GM18507 (cell line): ENCODE measurements at places on chromosomes 5 and 9.

- DNase-seq = no peak
These were observed 4.1 kb upstream of the IARS1 start for GRCh38 chr9:92297611-92298010.

DNA sequence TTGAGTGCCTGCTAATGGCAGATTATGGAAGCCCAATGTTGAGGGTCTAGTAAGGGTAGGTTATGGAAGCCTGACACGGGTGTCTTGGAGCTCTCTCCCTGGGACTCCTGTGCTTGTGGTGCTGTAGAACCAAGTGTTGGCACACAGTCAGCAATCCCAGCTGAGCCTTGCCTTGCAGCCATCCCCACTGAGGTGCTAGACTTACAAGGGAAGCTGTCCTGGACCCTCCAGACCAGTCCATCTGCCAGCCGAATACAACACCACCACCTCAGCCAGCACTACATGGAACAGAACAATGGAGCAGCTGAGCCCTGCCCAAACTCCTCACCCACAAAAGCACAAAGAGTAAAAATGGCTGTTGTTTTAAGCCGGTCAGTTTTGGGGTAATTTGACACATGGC is 90.5 kb upstream of the DNAH5 start:
- no peak for DNase-seq

GRCh38 chr9:87125819-87126218 is 178.5 kb upstream of the GAS1 start:
- no peak for DNase-seq

DNA sequence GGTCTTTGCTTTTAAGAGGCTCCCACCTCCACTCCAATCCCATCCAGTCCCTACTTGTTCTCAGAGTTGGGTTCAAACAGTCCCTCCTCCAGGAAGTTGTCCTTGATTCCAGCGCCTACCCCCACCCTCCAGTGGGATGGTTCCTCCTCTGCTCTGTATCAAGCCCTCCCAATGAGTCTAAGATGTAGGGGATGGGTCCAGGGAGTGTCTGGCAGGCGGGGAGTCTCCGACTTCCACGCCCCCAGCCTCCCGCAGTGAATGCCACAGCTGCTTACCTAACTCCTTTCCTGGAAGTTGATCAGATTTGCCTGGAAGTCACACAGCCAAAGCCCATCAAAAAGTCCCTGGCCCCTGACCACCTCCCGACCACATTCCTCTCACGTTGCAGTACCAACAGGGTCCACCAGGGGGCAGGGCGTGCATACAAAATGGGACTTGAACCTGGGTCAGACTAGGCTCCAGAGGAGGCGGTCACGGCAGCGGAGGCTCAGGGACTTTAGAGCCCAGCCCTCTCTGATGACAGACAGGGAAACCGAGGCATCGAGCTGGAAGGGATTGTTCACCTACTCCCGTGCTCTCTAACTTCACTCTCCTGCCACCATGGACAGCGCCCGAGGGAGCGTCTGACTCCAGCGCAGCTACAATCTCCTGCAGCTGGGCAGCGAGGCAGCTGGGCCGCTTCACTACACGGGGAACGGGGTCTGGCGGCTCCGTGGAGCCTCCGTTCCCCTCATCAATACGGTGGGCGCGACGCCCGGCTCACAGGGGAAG is 25.0 kb upstream of the TDRD7 start:
- DNase-seq = peak; percentile 58

DNA sequence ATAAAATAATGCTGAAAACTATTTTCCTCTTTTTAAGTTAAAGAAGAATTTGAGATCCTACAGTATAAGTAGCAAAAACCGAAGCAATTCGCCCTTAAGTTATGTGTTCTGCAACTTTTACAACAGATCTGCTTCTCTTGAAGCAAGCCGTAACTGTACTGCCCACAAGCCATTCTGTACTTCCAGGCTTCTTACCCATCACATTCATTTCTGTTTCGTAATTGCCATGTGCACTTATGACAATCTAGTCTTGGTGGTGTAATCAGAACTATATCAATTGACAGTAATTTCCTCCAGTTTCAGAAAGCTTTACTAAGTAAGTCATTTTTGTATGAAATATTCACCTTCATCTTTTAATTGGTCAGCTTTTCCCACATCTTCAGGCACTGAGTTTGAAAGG is 13.8 kb downstream of the SGTB start:
- no peak for DNase-seq

GRCh38 chr9:8208465-8208864 is 408.9 kb upstream of the DMAC1 start:
- no peak for DNase-seq

DNA sequence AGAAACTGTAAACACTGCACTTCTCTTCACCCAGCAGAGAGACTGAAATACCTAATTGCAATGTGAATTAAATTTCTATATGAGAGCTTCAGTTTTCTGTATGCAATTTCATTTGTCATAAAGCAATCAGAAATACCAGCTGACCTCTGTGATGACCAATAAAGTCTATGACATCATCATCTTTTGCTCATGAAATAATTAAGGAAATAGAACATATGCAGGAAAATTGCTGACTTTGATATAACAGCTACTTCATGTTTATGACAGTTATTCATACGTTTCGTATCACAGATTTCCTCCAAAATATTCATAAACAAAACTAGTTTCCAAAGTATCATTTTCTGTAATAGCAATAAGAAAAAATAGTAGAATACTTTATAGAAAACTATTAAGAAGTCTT is 652.3 kb downstream of the SLCO4C1 start:
- DNase-seq = no peak

GRCh38 chr5:42923710-42924109 is 112.0 kb upstream of the SELENOP start:
- DNase-seq = no peak

DNA sequence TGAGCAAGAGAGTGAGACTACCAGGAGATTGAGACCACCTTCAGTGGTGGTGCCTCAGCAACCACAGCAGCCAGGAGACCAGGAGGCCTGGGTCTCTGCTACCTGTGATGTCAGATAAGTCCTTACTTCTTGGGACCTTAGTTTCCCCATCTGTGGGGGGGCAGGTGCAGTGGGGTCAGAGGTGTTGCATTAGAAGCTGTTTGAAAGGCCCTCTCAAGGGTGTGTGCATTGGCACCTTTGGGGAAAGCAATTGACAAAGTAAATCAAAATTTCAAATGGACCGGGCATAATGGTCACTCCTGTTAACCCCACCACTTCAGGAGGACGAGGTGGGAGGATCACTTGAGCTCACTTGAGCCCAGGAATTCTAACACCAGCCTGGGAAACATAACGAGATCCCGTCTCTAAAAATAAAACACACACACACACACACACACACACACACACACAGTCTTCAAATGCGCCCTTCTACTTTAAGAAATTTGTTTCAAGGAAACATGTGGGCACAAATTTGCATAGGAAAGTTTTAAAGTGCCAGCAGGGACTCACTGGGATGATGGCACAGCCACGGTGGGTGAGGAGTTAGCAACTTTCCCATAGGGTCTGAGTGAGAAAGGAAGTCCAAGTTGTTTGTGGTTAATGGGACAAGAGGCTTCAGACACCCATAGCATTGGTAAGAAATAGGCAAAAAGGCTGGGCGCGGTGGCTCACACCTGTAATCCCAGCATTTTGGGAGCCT is 1.3 kb upstream of the AK1 start:
- DNase-seq = no peak

GRCh38 chr9:125343518-125344275 is 82.1 kb downstream of the GAPVD1 start:
- no peak for DNase-seq

DNA sequence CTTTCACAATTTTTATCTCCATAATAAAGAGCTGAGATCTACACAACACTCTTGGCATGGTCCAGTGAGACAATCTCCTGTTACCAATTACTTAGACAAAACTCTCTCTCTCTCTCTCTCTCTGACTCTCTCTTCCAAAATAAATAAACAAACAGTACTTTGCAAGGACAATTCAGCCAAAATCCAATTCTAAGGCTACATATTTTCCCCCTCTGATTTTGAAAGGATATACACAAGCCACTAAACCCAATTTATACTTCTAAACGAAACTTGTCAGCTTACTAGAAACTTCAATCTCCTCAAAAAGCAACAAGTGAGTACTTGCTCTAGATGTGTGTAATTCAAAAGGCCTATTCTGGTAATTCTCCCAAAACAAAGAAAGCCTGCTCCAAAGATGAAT is 26.3 kb upstream of the TNPO1 start:
- DNase-seq = no peak
